ENCODE measurements at places on chromosomes 11 and 22.

GRCh38 chr11:78420796-78421209, 3.2 kb upstream of the GAB2 start:
- no peak for DNase-seq

DNA sequence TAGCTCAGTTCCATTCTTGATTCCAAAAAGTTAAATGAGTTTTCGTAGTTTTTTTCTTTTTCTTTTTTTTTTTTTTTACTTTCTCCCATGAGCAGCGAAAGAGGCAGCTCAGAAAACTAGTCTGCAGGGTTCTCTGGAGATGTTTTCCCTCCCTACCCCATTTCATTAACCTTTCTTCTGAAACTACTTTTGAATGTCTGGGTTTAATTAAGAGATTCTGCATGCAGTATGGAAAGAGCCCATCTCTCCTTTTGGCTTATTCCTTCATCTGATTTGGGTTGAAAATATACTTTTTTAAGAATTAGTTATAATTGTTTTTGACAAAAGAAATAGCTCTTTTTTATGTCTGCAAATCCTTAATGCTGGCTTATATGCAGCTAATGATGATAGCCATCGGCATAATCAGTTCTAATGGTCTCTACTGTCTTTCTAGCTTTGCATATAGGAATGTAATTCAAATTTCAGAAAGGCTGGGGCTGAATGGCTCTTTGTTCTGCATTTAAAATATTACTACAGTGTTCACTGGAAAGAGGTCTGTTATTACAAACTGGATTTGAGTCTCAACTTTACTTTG, 265.3 kb downstream of the FAT3 start:
- DNase-seq, result no peak

- no peak for DNase-seq
Measured at GRCh38 chr11:31375879-31376278, 6.2 kb downstream of the DNAJC24 start.

GRCh38 chr11:26227883-26228502, 103.9 kb upstream of the ANO3 start:
- DNase-seq, result no peak

- no peak for DNase-seq
Measured at GRCh38 chr22:22461111-22461510, 47.4 kb downstream of the ZNF280B start.

DNA sequence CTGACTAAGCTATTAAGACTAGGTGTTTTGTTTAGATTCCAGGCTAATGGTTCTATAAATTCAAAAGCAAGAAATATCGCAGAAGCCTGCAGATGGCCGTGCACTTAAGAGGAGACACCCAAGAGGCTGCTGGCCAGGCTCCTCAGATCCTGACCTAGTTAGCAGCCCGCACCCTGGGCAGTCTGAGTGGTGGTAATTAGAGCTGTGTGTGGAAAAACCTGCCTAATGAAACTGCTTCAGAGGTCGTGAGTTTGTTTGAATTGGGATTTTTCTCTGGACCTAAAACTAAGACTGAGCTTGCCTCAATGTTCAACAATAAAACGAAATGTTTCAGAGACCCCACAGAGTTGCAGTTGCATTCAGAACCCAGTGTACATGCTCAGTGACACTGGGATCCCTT, 627.7 kb downstream of the OPCML start:
- no peak for DNase-seq

- DNase-seq, result no peak
Measured at GRCh38 chr11:11029027-11029426, 171.2 kb upstream of the ZBED5 start.

- peak; percentile 33 for DNase-seq
Measured at GRCh38 chr22:22848364-22848866, 39.2 kb upstream of the IGLL5 start.

DNA sequence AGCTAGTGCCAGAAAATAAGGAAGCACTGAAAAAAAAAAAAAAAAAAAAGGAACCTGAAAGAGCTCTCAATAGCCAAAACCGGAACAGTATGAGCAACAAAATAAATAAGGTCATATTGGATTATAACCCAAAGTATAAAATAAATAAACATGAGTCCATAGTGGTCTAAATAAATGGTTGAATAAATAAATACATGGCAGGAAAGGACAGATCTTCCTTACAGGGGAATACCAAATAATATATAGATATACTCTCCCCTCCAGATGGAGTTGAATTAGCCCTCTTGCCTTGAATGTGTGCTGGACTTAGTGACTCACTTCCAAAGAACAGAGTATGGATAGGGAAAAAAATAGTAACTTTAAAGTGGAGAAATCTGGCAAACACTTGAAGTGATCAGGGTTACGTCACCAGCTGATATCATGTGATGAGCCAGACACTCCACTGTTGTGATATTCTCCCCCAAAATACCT, 14.3 kb upstream of the ARRB1 start:
- peak; percentile 18 for DNase-seq

DNA sequence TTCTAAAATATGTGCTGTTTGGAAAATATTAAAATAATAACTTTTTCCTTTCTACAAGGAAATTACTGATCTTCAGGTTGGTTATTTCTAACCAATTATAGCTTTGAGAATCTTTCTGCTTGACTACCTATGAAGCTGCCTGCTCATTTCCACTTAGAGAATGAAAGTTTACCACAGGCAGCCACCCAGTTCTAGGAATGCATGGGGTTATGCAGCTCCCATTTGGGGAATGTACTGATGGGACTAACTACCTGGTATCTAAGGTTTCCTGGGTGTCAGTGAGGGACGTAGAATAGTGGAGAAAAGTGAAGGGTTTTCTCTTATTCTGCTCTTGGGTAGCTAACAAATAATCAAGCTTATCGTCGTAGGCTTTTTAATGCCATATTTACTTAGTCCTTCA, 73.4 kb downstream of the DEUP1 start:
- DNase-seq, result no peak

- peak; percentile 51 for DNase-seq
Measured at GRCh38 chr11:46367244-46367915, 14.1 kb upstream of the MDK start.

DNA sequence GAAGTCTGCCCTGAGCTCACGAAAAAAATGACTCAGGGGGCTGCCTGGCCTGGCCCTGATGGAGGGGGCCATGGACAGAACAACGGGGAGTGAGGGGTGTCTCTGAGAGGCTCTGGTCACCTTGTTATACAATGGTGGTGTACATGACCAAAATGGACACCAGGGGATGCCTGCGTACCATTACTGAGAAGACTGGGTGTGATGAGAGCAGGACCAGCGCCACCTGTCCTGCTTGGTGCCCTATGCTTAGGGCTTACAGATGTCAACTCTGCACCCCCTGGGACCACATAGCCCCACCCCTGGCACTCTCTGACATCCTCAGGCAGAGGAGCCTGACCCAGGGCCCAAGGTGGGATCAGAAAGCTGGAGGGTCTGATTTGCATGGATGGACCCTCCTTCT, 104.8 kb downstream of the ZNF280B start:
- DNase-seq, result no peak

DNA sequence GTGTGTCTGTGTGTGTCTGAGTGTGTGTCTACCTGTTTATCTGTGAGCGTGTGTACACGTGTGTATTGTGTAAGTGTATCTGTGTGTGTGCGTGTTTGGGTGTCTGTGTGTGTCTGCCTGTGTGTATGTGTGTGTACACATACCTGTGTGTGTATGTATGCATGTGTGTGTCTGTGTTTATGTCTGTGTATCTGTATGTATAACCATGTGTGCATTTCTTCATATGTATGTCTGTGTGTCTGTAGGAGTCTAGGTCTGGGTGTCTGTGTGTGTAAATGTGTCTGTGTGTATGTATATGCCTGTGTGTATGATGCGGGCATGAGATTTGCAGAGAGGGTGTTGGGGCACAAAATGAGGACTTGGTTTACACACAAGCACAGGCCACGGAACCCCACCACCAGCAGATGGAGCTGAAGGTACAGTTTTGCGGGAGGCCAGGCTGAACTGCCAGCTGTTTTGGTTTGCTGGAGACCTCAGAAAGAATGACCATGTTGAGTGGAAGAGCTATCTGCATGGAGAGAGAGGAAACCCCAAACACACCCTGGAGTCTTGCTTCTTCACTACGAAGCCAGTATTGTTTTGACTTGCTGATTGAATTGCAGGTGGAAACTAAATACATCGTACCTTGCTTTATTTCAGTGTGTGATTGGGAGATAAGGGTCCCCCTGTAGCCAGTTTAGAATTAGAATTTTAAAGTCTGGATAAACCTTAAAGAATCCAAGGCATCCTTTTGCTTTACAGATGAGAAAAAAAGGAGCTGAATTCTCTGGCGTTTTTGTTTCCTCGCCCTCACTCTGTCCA, 497.2 kb downstream of the NTM start:
- peak; percentile 3 for DNase-seq

DNA sequence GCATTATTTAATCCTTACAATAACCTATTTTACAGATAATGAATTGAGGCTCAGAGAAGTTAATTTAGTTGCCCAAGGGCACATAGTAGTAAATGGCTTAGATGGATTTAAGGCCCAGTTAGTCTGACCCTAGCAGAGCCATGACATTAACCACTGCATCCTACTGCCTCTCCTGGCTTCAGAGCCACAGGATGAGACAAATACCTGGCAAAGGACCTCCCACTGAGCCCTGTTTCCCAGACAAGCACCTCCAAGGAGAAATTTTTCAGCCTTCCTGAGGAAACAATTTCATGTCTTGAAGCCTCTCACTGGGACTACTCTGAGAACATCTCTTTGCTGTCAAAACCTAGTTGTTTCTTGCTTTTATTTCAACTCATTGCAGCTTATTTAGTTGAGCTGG, 28.4 kb downstream of the IZUMO1R start:
- no peak for DNase-seq

DNA sequence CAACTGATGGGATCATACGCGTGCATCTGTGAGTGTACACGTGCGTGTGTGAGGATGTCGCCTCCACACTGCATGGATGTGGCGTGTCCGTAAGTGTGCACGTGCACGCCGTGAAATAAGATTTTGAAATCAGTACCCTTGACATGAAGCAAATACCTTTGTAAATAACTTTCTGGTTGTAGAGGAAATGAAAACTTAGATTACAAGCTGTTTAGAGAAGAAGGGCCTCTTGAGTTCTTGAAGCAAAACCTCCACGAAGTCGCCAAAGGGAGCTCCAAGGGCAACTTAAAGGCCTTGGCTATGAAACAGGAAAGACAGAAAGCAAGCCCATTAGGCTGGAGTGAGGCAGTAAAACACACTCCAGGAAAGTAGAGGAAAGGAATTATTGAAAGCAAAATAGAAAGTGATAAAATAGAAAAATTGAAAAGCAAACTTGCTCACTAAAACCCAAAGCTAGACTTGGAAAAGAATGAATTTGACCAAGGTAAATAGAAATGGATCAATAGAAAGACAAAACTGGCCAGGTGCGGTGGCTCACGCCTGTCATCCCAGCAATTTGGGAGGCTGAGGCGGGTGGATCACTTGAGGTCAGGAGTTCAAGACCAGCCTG, 29.7 kb upstream of the TOLLIP start:
- no peak for DNase-seq

- DNase-seq, result no peak
Measured at GRCh38 chr11:41789376-41789775, 329.9 kb upstream of the LRRC4C start.

DNA sequence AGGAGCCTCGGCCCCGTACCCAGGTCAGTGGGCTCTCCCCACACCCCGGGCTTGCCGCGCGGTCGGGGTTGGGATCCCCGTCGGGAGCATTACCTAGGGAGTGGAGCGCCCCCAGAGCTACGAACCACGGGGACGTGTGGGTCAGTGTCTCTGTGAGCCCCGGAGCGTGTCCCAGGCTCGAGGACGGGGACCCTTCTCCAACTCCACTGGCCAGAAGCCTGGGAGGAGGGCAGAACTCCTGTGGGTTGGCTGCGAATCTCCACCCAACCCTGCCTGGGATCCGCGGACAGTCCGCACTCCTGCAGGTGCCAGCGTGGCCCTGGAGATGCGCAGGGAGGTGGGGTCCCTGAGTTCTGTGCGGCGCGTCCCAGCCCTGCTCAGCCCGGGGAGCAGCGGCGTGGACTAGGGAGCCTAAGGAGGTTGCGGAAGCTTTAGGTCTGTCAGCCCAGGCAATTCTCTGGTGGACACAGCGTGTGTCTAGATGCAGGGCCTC, 346 bp downstream of the PPFIBP2 start:
- DNase-seq, result no peak

DNA sequence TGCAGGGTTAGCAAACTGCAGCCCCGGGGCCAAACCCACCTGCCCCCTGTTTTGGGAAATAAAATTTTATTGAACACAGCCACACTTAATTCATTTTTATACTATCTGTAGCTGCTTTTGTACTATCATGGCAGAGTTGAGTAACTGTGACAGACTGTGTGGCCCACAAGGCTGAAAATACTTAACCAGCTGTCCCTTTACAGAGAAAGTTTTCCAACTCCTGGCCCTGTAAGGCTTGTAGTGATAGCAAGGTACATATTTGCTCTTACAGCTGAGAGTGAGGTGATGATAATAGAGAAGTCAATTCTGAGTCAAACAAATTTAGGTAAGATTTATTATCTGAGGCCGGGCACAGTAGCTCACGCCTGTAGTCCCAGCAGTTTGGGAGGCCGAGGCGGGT, 87.4 kb upstream of the SLC6A5 start:
- no peak for DNase-seq

DNA sequence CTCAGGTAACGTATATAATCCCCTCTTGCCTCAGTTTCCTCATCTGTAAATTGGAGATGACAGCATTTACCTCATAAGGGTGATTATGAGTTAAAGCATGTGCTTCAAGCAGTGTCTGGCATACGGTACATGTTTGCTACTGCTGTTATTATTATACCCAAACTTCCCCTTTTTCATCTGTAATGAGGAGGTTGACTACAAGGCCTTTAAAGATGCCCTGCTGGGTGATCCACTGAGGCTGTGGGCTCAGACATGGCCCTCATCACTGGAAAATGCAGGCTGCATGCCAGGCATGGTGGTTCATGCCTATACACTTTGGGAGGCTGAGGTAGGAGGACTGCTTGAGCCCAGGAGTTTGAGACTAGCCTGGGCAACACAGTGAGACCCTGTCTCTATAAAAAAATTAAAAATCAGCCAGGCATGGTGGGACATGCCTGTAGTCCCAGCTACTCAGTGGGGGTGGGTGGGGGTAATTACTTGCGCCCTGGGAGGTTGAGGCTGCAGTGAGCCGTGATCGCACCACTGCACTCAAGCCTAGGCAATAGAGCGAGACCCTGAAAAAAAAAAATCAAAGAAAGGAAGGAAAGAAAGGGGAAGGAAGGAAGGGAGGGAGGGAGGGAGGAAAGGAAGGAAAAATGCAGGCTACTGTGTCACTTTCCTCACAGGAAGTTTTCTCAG, 4.3 kb downstream of the PIK3IP1 start:
- DNase-seq, result peak; percentile 52

Data from Kasumi-1 (cell line).